Stimulated activated CD4-positive, alpha-beta T cell treated with anti-CD3 and anti-CD28 coated beads, Interleukin-15, amount 100 ng/mL, for 1 hour (primary cell): ENCODE measurements at places on chromosomes 2 and 18.

DNA sequence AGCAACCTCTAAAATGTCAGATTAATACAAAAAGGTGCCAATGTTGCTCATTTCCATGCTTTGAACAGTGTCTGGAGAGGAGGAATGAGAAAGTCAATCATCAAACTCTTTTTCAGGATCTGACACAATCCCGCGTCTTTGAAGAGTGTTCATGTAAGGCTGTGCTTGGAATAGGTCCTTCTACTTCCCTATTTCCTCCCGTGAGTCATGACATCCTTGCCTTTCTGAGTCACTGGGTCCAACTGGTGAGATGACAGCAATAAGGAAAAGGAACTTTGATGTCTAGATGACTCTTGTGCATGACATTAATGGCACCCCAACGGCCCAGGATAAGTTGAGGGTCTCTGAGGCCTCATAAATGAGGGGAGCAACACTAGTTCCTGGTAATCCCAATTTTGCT lies 109.0 kb upstream of the CELF4 start:
- DNase-seq: no peak

- no peak for DNase-seq
Observed at GRCh38 chr2:46230115-46230571, 67.1 kb upstream of the EPAS1 start.

- DNase-seq: no peak
Observed at GRCh38 chr2:178700922-178701342, 106.3 kb downstream of the TTN start.

GRCh38 chr2:200689115-200689514 lies 103.3 kb downstream of the AOX1 start:
- DNase-seq: no peak

GRCh38 chr2:236208019-236208926 lies 40.1 kb upstream of the GBX2 start:
- no peak for DNase-seq

GRCh38 chr2:14806613-14807012 lies 174.1 kb downstream of the LRATD1 start:
- no peak for DNase-seq

DNA sequence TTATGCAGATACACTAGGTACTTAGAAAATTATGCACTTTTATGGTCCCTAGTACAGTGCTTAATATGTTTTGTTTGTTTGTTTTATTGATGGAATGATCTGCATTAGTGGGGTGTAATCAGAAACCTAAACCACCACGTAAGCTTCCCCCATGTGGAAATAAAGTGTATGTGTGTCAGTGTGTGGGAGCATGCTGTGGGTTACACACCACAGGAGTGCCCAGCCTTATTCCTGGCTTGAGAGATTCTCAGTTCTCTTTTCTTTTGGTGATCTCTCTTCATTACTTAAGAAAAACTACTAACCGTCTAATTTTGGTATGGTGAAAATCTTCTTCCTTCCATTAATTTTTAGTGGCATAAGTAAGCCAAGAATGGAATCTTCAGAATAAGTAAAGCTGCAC lies 398.6 kb downstream of the DCDC2C start:
- no peak for DNase-seq

DNA sequence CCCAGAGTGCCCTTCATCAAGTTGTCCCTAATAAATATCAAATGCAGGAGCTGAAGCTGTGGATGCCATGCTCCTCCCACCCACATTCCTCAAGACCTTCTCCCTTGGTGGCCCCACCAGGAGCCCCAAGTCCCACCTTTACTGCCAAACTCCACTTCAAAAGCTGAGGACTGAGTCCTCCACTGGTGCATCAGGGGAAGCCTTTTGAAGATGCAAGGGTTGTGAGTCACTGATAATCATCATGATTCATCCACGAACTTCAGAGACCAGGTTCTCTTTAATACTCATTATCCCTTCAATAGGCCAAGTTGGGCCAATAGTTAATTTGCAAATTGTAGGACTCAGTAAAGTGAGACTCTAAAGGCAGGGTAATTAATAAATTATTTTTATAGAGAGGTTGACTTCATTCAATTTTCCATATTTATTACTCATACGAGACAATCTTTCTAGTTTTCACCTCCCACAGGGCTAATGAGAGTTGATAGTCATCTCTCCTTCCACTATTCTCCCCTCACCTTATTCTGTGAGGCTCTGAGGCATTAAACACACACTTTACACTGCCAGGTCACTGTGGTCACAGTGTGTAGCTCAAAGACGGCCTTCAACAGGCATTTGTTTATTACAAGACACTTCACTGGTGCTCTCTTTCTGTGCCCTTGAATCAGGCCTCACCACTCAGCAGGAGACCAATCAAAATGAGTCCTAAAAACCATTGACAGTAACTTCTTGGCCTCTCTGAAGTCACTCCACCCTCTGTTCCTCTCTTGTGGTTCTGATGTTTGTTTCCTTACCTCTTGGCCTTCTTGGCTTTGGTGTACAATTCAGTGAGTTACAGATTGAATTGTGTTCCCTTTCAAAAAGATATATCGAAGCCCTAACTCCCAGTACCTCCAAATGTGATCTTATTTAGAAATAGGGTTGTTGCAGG lies 99.9 kb downstream of the TRIB2 start:
- DNase-seq: no peak

- no peak for DNase-seq
Observed at GRCh38 chr2:138648606-138649005, 131.6 kb downstream of the NXPH2 start.

DNA sequence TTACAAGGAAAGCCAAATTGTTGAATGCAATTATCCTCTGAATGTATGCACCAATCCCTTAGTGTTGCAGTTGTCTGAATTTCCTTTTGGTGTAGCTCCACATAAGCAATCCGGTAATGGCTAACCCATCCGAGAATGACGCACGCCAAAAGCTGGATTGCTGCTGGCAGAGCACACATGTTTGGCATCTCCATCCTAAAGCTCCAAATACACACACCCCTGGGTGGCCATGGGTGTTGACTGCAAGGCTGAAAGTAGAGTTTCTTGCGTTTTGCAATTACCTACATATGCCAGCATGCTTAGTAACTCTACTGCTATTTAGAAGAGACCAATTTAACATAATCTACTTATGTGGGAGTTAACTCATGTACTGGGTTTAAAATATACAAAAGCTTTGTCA lies 53.1 kb downstream of the KCTD1 start:
- no peak for DNase-seq

- DNase-seq: no peak
Observed at GRCh38 chr2:159090514-159091201, 122.2 kb downstream of the TANC1 start.

DNA sequence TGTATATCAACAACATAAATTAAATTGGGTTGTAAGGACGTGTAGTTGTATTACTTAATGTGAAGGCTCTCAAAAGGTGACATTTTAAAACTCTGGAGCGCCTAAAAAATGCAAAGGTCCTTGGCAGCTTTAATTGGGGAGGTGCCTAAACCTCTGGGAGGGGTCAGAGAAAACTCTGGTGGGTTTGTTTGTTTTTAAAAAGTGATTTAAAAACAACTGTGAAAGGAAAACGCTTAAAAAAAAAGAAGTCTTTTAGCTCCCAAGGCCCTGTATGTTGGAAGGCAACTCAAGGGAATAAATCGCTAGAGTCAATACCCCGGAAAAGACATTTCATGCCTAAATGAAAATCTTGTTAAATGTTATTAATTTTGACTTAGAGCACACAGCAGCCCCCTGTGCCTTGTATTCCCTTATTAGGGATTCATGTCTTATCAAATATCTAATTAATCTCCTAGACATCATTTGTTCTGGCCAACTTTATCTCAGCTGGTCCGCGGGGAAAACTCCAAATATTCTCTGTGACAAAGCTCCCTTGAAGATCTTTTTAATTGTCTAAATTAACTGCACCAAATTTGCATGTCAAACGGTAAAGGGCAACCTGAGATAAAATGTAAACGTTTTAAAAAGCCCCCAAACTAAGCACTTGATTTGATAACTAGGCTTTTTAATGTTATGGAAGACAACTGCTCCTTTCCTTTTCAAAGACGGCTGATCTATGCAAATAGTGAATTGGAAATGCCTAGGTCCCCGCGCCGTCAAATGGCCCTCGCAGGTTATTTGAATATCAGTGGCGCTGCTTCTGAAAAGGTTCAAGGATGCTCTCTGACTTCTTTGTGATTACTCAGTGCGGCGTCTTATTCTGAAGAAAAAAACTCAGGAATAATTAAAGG lies 4.2 kb downstream of the SP9 start:
- DNase-seq: no peak

- no peak for DNase-seq
Observed at GRCh38 chr2:98233941-98234340, 112.3 kb upstream of the CNGA3 start.

GRCh38 chr2:168518555-168519066 lies 62.5 kb downstream of the CERS6 start:
- no peak for DNase-seq

GRCh38 chr2:70716131-70716743 lies 51.8 kb downstream of the ADD2 start:
- DNase-seq: no peak

DNA sequence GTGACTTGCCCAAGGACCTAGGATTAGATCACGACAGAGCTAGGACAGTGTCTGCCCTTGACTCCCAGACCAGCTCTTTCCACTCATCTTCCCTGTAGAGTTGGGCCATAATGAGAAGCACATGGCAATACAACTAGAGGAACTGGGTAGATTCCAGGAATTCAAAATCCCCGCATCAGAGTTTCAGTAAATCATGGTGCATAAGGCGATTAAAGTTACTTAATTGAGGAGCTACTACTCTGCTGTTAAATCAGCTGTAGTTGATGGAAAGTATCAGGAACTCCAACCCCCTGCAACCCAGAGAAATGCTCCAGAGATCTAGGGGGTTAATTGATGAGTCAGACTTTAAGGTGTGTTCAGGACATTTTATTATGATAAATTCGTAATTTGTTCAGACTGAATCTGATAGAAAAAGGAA lies 5.7 kb downstream of the ANTXR1 start:
- DNase-seq: no peak

DNA sequence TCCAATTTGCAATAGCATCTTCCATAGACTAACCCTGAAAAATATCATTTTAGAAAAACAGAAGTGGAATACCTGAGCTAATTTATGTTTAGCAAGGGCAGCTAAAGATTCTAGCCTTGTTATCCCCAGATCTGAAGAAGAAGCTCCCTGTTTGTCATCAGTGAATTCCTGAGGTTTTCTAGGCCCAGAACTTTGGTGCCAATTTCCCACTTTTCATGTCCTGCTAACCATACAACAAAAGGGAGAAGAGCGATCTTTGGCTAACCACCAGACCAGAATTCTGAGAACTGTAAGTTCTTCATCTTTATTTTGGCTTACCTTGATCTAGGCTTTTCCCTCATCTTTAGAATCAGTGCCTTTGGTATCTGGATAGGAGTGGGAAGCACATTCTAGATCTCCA lies 51.3 kb upstream of the RASGRP3 start:
- no peak for DNase-seq

GRCh38 chr2:5710615-5711014 lies 18.4 kb downstream of the SOX11 start:
- no peak for DNase-seq

GRCh38 chr2:227597998-227598397 lies 695 bp upstream of the SCYGR2 start:
- no peak for DNase-seq
